ENCODE measurements at places on chromosomes 6 and 20. TPM values are rescaled to one million over a fixed set of nuclear protein-coding genes. Genes with fewer than 3 reads are reported as not detected.
A peak's percentile ranks its signal among the peaks of the same experiment; 100 is the strongest.

NKX2-4 gene
- not detected for total RNA-seq

DNA sequence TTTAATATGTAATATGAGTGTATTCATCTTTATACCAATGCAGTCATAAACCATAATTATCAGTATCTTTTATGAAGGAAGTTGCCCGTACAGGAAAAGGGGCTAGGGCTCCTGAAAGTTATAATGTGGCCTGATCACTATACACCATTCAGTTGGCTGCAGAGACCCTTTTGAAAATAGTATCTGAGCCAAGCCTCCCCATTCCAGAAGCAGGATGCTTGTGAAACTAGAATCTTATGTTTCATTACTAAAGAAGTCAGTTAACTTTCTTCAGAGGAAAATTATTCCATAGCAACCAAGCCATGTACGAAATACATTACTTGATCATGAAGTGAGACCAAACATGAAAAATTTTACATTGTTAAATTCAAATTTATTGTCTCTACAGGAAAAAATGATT is 251.5 kb upstream of the TCF21 start:
- DNase-seq: no peak

DNA sequence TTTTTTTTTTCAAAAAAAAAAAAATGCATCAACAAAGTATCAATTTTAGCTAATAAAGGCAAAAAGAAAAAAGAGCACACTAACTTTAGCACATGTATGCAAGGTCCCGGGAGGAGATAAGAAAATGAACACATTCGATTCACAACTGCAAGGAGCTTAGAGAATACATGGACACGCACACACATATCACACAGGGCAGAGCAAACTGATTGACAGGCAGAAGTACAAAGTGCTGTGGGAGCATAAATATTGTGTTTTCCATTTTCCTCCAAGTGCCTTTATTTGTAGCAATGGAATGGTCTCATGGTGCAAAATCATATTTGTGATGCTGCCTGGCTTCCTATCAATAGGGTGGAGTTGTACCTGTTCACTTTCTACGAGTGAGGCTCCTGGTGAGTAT is 63.8 kb downstream of the SGK1 start:
- DNase-seq: no peak

- peak; percentile 63 for DNase-seq
These were observed 129.4 kb upstream of the RIN2 start for GRCh38 chr20:19628570-19629134.

HNF4A gene
- not detected for total RNA-seq

EDN3 gene
- total RNA-seq: not detected

- DNase-seq: no peak
These were observed 56.8 kb upstream of the HINT3 start for GRCh38 chr6:125899726-125900182.

DNA sequence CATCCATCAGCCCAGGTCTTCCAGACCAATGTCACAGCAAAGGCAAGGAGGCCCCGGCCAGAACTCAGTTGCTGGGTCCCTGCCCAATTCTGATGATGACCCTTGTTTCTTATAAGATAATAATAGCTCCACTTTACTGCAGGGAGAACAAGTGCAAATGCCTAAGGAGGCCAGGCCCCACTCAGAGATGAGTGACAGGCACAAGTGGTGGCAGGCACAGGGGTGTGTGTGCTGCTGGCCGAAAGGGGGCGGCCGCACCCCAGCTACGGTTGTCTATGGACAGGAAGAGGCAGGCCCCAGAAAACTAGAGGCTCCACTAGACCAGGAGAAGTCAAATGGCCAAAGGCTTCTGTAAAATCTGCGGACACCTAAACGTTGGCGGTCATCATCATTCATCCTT is 28.6 kb downstream of the GNAS-AS1 start:
- no peak for DNase-seq

GRCh38 chr6:40274058-40274457 is 313.1 kb downstream of the LRFN2 start:
- DNase-seq: no peak

DNA sequence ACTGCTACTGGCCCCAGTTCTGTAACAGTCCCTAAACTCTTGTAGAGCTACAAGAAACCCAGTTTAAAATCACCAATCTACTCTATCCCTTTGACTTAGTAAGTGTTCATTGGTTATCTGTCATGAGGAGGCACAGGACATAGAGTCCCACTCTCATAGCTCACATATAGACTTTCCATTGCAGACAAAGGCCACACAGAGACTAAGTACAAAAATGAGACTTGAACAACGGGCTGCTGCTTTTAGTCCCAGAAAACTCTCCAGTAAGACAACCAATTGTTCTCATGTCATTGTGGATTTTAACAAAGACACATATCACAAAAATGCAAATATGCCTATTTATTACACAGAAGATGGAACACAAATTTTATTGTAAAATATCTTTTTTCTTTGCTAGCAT is 197.4 kb downstream of the PTPRK start:
- no peak for DNase-seq

DNA sequence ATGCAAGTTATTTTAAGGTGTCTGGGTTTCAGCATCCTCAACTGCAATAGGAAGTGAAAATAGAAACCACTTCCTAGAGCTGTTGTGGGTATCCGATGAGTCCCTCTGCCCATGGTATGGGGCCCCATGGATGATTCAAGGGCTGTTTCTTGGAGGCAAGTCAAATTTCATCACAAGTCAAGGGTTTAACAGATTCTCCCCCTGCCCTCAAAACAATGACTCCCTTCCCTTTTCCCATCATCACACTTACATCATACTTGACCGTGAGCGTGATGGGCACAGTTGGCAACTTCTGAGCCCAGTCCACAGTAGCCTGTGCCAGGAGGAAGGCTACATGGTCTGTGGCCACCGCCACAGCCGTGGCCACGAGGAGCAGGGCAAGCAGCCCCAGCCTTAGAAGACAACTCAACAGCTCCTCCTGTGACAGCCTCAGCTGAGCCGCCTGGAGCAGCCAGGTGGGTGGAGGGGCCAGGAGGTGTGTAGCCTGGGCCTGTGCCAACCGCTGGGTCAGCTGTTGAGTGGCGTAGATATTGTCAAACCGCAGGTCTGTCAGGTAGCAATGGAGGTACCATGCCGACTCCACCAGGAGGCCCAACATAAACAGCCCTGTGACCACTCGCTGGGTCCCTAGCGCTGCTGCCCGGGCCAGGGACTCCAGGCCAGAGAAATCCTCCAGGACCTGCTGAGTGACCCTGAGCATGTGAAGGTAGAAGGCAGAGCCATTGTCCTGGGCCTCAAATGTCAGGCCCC is 5.2 kb downstream of the OCSTAMP start:
- no peak for DNase-seq

GRCh38 chr6:169266746-169267591 is 13.3 kb upstream of the THBS2 start:
- no peak for DNase-seq

GRCh38 chr6:150373260-150373701 is 4.5 kb downstream of the IYD start:
- DNase-seq: no peak

C20orf144 gene
- total RNA-seq: under 0.01 TPM

GRCh38 chr6:47027315-47027714 is 14.8 kb downstream of the ADGRF1 start:
- DNase-seq: no peak

DNA sequence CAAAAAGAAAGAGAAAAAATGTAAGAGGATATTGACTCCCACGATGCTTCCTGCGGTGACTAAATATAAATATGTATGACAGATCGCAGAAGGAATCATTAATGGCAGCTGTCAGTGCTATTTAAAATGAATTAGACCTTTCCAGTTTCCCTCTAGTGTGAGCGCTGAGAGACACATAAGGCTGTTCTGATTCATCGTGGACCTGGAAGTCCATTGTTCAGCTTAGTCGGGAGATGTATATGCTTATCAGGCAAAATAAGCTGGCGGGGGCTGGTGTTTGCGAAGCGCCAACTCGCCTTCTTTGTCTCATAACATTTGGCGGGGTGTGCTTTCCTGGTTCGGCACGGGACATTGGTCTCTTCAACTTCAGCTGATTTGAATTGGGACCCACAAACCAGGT is 95.4 kb downstream of the CDH4 start:
- DNase-seq: no peak

- no peak for DNase-seq
These were observed 47.6 kb downstream of the PRPH2 start for GRCh38 chr6:42674780-42675179.

GRCh38 chr6:27800731-27801373 is 111.3 kb downstream of the OR2B2 start:
- no peak for DNase-seq

GRCh38 chr6:33241968-33242367 is 29.7 kb downstream of the VPS52 start:
- no peak for DNase-seq

GRCh38 chr6:159727717-159728445 is 575 bp downstream of the WTAP start:
- DNase-seq: peak; percentile 45

DNA sequence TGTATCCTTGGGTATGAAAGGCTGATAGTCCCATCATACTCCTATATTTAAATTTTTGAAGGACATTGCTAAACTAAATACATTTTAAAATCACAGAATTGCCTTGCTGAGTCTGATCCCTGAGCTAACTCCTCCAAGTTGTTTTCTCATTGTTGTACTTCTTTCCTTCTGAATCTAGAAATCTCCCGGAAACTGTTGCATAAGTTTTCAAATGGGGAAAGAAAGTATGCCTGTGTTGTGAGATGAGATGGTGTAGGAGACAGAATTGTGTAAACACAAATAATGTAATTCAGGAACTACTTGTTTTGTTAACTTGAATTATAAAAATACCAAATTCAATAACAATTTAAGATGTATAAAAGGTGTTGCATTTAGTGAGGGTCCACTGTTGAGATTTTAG is 7.3 kb downstream of the PNRC1 start:
- no peak for DNase-seq

DNA sequence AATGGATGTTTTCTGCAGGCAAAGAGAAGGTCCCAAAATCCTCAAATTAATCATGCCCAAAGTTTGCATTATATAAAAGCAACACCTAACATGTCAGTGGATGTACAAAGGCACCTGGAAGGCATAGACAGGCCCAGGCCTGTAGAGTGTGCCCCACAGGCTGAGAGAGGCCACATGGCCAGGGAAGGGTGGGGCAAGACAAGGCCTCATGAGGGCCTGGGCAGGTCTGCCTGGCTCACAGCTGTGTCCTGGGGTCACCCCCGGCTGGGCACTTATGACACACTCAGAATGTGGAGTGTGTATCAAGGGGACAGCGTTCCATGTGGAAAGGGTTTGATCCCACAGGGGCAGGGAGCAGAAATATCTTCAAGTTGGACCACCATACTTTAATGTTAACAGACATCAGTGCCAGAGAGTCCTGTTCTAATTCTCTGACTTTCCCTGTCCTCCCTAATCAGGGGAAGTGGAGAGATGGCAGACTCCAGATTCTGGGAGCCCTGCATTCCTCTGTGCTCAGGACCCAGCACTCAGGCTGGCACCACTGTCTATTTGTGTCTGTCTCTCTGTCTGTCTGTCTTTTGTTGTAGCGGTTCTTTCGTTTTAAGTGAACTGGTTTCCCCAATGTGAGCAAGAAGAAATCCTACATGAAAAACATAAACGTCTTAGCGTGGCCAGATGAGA is 178.3 kb upstream of the FOXA2 start:
- no peak for DNase-seq

GRCh38 chr6:109925075-109925474 is 53.0 kb upstream of the GPR6 start:
- DNase-seq: no peak

DNA sequence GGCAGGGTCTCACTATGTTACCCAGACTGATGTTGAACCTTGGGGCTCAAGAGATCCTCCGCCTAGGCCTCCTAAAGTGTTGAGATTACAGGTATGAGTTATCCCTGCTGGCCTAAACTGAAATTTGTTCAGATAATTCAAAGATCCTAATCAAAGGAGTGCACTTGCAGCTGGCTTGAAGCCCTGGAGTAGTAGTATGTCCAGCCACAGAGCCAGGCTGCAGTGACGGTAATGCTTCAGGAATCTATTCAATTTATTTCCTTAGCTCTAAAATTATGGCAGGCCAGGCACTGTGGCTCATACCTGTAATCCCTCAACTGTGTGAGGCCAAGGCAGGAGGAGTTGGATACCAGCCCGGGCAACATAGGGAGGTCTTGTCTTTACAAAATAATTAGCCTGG is 1.4 kb upstream of the DDX43 start:
- DNase-seq: no peak

OTOR gene
- not detected for total RNA-seq

Measured in dermis microvascular lymphatic vessel endothelial cell (primary cell).